Suprapubic skin (tissue), 4 donors: ENCODE measurements at places on chromosomes 5 and 9. TPM values are rescaled to one million over a fixed set of nuclear protein-coding genes. Genes with fewer than 3 reads are reported as not detected.

PRRX2 gene
- 11.1 TPM for total RNA-seq

DEPDC1B gene
- 4.8 TPM for total RNA-seq

FBXL7 gene
- 3.1 TPM for total RNA-seq

ADAMTS13 gene
- 1.2 TPM for total RNA-seq

NREP gene
- 8.7 TPM for total RNA-seq

PCDH12 gene
- total RNA-seq = 0.76 TPM

CCNG1 gene
- 85.3 TPM for total RNA-seq

PDE6A gene
- total RNA-seq = 0.17 TPM

OR2S2 gene
- total RNA-seq = not detected
